ENCODE measurements at places on chromosomes 1 and 21.

- no peak for DNase-seq
Observed at GRCh38 chr1:68255301-68255700, 23.0 kb upstream of the WLS start.

DNA sequence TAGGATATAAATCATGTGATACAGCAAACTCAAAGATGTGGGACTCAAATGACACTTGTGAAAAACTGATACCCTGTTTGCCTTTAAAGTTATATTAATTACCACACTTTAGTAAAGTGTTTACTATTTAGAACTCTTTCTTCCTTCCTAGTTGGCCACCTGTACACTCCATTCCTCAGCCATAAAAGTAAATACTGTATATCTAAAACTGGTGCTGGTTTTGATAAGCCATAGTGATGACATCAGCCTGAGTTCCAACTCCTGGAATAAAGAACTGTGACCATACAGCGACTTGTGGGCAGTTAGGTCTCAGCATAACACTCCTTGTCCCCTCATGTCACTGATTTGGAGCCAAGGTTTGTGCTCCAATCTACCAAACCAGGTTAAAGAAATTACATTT lies 2.8 kb downstream of the PTGER3 start:
- no peak for DNase-seq

DNA sequence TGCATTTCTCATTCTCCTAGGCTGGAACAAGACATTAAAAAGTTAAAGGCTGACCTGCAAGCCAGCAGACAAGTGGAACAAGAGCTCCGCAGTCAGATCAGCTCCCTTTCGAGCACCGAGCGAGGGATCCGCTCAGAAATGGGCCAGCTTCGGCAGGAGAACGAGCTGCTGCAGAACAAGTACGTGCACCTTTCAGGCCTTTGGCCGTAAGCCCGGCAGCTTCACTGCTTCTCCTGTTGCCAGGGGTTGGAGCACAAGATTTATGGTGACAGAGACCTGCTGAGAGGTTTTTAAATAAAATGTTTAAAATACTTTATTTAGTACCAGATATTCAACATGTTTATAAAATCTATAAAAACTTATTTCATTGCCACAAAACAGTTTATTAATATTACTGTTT lies 53.4 kb downstream of the MACO1 start:
- no peak for DNase-seq

DNA sequence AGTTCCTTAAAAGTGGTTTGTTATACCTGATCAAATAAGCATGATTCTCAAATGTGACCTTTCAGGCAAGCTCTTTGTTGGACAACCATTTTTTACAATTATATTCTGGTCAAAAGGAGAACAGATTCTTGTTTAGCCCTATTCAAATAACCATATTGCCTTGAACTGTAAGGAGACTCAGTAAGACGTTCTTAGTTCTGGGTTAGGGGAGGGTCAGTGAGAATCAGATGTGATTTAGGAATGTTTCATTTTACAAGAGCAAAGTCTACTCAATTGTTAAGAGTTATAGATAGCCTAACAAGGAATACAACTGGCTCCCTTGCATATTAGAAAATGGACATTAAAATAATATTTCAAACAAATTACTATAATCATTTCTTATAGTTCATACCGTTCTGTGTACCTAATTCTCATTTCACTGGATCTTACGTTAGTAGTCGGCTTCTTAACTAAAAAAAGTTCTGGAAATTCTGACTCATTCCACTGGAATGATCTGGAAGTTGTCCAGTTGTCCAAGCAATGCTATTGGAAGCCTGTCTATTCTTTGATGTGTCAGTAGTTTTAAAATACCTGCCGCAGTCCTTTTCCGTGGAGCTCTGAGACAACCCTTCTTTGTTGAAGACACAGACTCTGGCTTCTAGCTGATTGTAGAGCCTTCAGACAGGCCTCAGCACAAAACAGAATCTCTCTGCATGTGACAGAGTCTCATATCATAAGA lies 88.8 kb downstream of the MAST2 start:
- no peak for DNase-seq
